Fibroblast of lung (primary cell): ENCODE measurements at places on chromosomes 4 and X. TPM values are rescaled to one million over a fixed set of nuclear protein-coding genes. Genes with fewer than 3 reads are reported as not detected.
A peak's percentile ranks its signal among the peaks of the same experiment; 100 is the strongest.

GRCh38 chr4:37740546-37740945 is 54.4 kb upstream of the RELL1 start:
- DNase-seq: no peak

DNA sequence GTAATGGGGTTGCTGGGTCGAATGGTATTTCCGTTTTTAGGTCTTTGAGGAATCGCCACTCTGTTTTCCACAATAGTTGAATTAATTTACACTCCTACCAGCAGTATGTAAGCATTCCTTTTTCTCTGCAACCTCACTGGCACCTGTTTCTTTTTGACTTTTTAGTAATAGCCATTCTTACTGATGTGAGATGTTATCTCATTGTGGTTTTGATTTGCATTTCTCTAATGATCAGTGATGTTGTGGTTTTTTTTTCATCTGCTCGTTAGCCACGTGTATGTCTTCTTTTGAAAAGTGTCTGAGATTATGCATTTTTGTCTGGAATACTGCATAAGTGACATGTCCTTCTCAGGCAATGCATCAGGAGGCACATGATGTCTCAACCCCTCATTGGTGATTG is 28.8 kb downstream of the REPS2 start:
- no peak for DNase-seq

GRCh38 chr4:657834-658667 is 16.0 kb downstream of the ATP5ME start:
- no peak for DNase-seq

- no peak for DNase-seq
Observed at GRCh38 chr4:169054879-169055278, 44.8 kb upstream of the CBR4 start.

Gene UNC5C
- 1.4 and 11.6 TPM in 2 replicates for polyA plus RNA-seq

- no peak for DNase-seq
Observed at GRCh38 chr4:13912966-13913365, 285.4 kb upstream of the BOD1L1 start.

DNA sequence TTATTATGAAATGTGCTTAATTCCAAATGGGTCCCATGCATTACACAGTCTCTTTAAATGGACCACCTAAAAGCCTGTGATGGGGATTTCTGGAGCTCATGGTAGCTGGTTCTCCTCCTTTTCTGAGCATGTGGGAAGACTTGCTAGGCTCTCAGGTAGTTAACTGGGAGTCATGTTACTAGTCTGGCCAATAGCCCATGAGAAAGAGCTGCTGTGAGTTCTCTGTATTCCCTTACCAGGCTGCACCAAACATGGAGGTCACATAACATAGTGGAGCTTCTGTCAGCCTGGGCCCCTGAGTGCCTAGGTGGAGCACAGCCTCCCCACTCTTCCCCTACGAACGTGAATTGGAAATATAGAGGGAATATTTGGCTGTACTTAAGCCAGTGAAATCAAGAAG is 198.4 kb downstream of the MAML3 start:
- no peak for DNase-seq

DNA sequence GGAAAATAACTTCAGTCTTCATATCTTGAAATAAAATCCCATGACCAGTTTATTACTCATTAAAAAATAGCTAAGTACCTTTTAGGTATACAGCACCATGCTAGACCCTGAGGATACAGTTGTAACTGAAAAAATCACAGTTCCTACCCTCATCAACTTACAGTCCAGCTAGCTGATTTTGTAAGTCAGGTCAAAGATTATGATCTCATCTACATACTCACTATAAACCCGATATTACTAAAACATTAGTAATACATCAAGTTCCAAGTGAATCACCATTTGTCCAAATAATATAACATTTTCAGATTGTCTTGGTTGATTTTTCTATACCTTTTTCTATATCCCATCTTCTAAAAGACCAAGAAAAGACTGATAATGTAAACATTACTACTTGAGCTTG is 333.9 kb downstream of the INPP4B start:
- DNase-seq: peak; percentile 17

Gene PDZD4
- polyA plus RNA-seq: 0.01 and 0.10 TPM in 2 replicates

Gene OCIAD2
- 20.3 and 36.5 TPM in 2 replicates for polyA plus RNA-seq

DNA sequence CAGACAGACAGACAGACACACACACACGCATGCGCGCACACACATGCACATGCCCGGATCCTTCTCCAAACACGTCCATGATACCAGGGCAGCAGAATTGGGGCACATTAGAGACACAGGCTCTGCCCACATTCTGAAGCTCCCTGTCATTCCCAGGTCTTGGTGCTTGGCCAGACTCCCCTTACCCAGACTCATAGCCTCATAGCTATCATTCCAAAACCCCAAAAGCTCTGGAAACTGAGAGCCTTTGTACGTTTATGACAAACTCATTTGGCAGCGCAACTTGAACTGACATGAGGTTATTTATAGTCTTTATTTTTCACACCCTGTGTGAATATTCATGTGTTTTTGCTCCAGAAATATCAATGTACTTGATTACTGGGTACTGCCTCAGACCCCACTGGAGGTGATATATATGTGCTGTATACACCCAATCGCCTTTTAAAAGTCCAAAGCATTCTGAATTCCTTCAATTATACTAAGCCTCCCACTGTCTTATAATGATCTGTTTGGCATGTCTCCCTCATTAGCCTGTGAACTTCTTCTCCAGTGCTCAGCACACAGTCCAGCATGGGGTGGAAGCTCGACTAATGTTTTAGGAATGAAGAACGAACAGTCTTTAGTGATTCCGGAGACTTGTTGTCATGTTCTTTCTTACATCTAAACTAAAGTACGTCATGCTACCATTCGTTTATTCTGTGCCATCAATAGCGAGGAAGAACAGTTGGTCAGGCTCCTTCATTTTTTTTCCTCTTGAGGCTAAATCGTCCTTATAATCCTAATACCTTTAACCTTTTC is 45.0 kb downstream of the RTL9 start:
- peak; percentile 82 for DNase-seq

Gene SMPX
- not detected in 2 replicates for polyA plus RNA-seq

DNA sequence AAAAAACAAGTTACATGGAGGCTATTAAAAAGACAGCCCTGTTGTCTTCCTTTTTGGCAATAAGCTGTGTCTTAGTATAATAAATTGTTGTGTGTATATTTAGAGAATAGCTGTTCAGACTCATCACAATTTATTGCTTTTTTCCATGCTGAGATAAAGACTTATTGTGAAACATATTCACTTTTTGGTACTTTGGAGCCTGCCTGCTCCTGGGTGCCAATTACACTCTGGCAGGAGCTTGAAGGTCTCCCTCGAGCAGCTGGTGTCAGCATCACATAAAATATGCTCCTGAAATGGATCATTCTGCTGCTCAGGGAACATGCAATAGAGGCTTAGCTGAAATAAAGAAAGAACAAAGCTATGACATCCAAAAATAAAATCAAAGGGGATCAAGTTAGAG is 211.6 kb upstream of the DKK2 start:
- peak; percentile 15 for DNase-seq

Gene VGLL1
- not detected in 2 replicates for polyA plus RNA-seq

DNA sequence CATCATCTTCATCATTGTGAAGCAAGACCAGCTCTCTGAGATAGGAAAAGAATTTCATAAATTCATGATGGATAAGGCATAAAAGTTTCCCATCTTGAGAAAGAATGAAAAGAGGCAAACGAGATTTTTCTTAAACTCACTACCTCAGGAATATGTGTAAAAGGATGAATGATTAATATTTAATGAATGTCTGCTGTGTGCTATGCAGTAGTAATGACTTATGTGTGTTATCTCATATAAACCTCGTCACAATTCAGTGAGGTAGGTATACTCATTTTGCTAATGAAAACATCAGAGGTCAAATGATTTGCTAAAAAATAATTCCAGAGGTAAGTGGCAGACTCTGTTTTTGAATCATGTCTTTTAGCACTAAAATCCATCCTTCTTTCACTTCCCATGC is 42.6 kb upstream of the GYPA start:
- DNase-seq: no peak

Gene SMARCA1
- 38.3 and 74.5 TPM in 2 replicates for polyA plus RNA-seq
